ENCODE measurements at places on chromosomes 11 and 22.

DNA sequence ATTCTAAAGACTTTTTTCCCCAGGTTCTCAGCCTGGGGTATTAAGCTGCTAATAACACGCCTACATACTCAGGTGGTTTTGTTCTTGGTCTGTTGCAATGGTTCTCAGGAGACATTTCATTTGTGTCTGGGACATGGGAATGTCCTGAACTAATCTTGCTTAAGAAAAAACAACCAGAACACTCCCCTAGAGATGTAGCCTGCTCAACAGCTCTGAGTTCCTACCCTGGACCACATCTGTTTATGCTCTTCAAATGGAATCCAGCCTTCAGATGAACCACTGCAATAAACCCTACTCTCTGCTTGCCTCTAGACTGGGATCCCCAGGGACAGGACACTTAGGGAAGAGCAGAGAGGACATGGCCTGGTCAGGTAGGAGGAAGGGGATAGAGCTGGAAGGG lies 29.9 kb downstream of the RELT start:
- no peak for DNase-seq

- no peak for DNase-seq
Observed at GRCh38 chr11:111379602-111380136, 594 bp upstream of the POU2AF1 start.

GRCh38 chr11:79040348-79040747 lies 400.5 kb downstream of the TENM4 start:
- no peak for DNase-seq

- no peak for DNase-seq
Observed at GRCh38 chr11:47645500-47645899, 3.1 kb upstream of the MTCH2 start.

- DNase-seq = no peak
Observed at GRCh38 chr11:35677904-35678303, 15.3 kb downstream of the TRIM44 start.

- DNase-seq = no peak
Observed at GRCh38 chr11:27907091-27907490, 200.9 kb downstream of the KIF18A start.

- DNase-seq = no peak
Observed at GRCh38 chr11:120564573-120565311, 53.2 kb downstream of the GRIK4 start.

DNA sequence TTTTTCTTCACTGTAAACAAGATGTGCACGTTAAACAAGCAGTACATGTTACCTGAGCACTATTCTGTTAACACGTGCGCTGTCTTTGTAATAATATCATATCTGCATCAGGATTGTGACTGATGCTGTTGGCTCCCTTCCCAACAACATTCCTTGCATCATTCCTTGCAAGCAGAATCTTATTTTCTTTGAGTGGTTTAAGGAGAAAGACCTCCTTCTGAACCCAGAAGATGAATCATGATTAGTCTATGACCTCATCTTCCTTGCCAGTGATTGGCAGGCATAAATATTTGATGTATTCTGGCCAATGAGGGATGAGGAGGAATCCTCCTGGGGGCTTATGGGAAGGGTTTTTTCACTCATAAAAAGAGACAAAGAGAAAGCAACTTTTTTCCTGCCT lies 46.2 kb downstream of the C11orf71 start:
- no peak for DNase-seq

DNA sequence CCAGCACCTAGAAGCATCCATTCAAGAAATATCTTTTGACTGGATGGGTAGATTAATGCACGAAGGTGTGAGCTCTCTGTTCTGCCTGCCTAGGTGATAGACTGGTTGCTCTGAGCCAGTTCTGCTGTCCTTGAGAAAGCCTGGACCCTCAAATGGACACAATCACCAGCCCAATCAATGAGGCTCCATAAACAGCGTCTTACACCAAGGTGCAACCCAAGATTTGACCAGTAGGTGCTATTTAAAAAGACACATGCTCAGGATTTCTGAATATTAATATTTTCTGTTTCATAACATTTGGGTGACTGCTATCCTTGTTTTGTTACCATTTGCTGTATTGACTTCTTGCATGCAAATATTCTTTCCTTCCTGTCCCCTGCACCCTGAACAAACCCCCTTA lies 39.0 kb downstream of the PAMR1 start:
- DNase-seq = no peak

GRCh38 chr22:28299309-28299708 lies 380.3 kb upstream of the PITPNB start:
- DNase-seq = no peak

All from H1 (cell line).